ENCODE measurements at places on chromosomes 11 and 22. TPM values are rescaled to one million over a fixed set of nuclear protein-coding genes. Genes with fewer than 3 reads are reported as not detected.

GRCh38 chr22:48659404-48659996 lies 1168.2 kb downstream of the BRD1 start:
- H3K27me3 ChIP-seq: no peaks in the 10 kb centered on the region
- no peak for DNase-seq
- H3K4me1 ChIP-seq: no peaks in the 10 kb centered on the region
- no peak overlapping the region for H3K27ac ChIP-seq

GRCh38 chr11:31106326-31106725 lies 263.2 kb downstream of the DCDC1 start:
- no peaks in the 10 kb centered on the region for H3K36me3 ChIP-seq
- no peaks in the 10 kb centered on the region for H3K4me1 ChIP-seq
- no peak overlapping the region for H3K4me3 ChIP-seq
- no peak overlapping the region for H3K27ac ChIP-seq

GRCh38 chr11:111691176-111691575 lies 75.0 kb downstream of the PPP2R1B start:
- H3K27me3 ChIP-seq: no peaks in the 10 kb centered on the region
- no peaks in the 10 kb centered on the region for H3K4me1 ChIP-seq
- no peak overlapping the region for H3K27ac ChIP-seq
- H3K36me3 ChIP-seq: no peaks in the 10 kb centered on the region
- H3K4me3 ChIP-seq: no peak overlapping the region

DNA sequence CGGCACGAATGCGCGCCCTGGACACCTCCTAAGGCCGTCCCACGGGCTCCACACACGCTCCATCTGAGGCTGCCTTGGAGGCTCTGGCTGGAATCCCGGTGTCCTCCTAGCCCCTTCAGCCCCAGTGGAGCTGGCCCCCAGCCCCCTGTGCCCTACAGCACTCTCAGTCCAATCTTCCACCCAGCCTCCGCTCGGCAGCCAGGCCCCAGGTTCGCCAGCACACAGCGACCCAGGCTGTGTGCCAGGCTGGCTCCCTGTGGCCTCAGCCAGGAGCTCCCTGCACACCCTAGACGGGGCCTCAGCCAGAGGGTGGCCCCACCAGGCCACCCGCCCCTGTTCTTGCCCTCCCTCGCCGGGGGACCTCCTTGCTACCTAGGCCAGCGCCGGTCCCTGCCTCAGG lies 18.6 kb downstream of the MOB2 start:
- no peaks in the 10 kb centered on the region for H3K27me3 ChIP-seq
- no peaks in the 10 kb centered on the region for H3K36me3 ChIP-seq
- DNase-seq: no peak
- H3K4me3 ChIP-seq: no peak overlapping the region
- no peaks in the 10 kb centered on the region for H3K4me1 ChIP-seq

DNA sequence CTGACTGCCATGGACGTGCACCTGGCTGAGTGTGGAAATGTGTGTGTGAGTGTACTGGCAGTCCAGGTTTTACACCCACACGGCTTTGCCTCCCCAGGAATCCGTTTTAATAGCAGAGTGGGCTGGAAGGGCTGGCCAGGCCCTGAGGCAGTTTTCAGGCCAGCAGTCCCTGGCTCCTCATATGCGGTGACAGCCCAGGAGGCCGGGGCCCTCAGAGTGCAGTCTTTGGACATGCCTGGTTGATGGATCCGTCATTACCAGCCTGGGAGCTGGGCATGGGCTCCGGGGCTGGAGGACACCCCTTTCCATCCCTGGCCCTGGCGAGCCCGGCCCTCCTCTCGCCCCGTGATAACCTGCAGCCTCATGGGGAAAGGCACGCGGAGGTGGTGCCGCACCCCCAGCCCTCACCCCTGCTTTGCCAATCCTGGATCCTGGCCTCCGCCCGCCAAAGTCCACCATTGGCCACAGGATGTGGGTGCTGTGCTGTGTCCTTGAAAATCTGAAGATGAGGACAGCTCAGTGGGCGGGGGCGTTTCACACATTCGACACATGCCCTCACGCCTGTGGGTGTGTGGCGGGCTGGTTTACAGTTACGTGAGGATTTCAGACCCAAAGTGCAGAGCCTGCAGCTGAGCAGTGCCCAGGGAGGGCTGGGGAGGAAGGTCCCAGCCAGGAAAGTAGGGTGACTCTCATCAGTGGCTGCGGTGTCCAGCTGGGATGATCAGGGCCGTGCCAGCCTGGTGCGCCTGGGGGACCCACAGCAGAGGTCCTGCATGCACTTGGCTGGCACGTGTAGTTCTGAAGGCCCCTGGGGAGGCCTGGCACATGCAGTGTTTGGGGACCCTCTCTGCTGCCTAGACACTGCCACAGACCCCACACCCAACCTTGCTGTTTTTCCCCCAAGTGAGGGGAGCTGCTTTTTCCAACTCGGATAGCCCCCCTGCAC lies 55.1 kb downstream of the RTN4R start:
- no peak for DNase-seq
- no peaks in the 10 kb centered on the region for H3K27me3 ChIP-seq
- H3K36me3 ChIP-seq: no peaks in the 10 kb centered on the region
- H3K4me3 ChIP-seq: no peak overlapping the region
- peaks cover 14% of the 10 kb centered on the region for H3K4me1 ChIP-seq

DNA sequence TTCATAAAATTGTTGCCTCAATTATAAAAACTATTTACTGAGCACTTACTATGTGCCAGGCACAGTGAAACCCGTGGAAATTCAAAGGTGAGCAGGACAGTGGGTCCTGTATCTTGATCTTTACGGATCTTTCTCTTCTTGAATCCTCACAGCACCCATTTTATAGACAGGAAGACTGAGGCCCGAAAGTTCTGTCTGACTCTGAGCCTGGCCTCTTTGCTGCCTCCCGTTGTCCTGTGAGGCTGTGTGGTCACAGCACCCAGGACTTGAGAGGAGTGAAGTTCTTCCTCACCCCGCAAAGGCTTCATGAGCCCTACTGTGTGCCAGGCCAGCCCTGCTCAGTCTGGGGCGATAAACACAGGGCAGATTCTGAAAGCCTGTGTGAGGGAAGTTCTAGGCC lies 13.4 kb upstream of the MN1 start:
- no peak for DNase-seq
- no peak overlapping the region for H3K27ac ChIP-seq

GRCh38 chr11:15770798-15771414 lies 585.4 kb downstream of the SOX6 start:
- no peak overlapping the region for H3K27ac ChIP-seq
- H3K27me3 ChIP-seq: no peaks in the 10 kb centered on the region
- no peaks in the 10 kb centered on the region for H3K4me1 ChIP-seq
- no peak for DNase-seq
- H3K36me3 ChIP-seq: no peaks in the 10 kb centered on the region

Gene MS4A6A
- total RNA-seq: 35.8 TPM

Gene SEZ6L
- 0.26 TPM for total RNA-seq

DNA sequence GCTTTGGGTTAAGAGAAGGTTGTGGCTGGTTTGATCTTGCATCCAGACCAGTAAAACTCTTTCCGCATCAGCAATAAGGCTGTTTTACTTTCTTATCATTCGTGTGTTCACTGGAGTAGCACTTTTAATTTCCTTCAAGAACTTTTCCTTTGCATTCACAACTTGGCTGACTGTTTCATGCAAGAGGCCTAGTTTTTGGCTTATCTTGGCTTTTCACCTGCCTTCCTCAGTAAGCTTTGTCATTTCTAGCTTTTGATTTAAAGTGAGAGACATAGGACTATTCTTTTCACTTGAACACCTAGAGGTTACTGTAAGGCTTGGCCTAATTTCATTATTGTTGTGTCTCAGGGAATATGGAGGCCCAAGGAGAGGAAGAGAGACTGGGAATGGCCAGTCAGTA lies 144.5 kb downstream of the UVRAG start:
- no peak for DNase-seq
- H3K36me3 ChIP-seq: no peaks in the 10 kb centered on the region
- H3K4me1 ChIP-seq: no peaks in the 10 kb centered on the region
- H3K27me3 ChIP-seq: no peaks in the 10 kb centered on the region
- no peak overlapping the region for H3K4me3 ChIP-seq

Gene MS4A14
- not detected for total RNA-seq

GRCh38 chr22:45602824-45603595 lies 68.6 kb upstream of the ATXN10 start:
- no peak overlapping the region for H3K27ac ChIP-seq
- H3K27me3 ChIP-seq: no peaks in the 10 kb centered on the region
- H3K4me1 ChIP-seq: no peaks in the 10 kb centered on the region
- DNase-seq: no peak

- H3K27ac ChIP-seq: no peak overlapping the region
- no peaks in the 10 kb centered on the region for H3K36me3 ChIP-seq
- H3K4me3 ChIP-seq: no peak overlapping the region
- H3K27me3 ChIP-seq: peaks cover 5% of the 10 kb centered on the region
Observed at GRCh38 chr11:77038825-77039326, 4.7 kb downstream of the B3GNT6 start.

- H3K4me1 ChIP-seq: no peaks in the 10 kb centered on the region
- no peak overlapping the region for H3K4me3 ChIP-seq
- H3K36me3 ChIP-seq: no peaks in the 10 kb centered on the region
Observed at GRCh38 chr11:82225930-82226329, 507.7 kb downstream of the FAM181B start.

- H3K36me3 ChIP-seq: no peaks in the 10 kb centered on the region
- DNase-seq: no peak
- H3K27ac ChIP-seq: no peak overlapping the region
- H3K27me3 ChIP-seq: no peaks in the 10 kb centered on the region
- no peaks in the 10 kb centered on the region for H3K4me1 ChIP-seq
Observed at GRCh38 chr11:71977090-71977489, 21.6 kb upstream of the IL18BP start.

GRCh38 chr11:62153087-62153395 lies 29.2 kb downstream of the INCENP start:
- H3K4me3 ChIP-seq: no peak overlapping the region
- no peaks in the 10 kb centered on the region for H3K4me1 ChIP-seq
- DNase-seq: no peak
- H3K36me3 ChIP-seq: no peaks in the 10 kb centered on the region

DNA sequence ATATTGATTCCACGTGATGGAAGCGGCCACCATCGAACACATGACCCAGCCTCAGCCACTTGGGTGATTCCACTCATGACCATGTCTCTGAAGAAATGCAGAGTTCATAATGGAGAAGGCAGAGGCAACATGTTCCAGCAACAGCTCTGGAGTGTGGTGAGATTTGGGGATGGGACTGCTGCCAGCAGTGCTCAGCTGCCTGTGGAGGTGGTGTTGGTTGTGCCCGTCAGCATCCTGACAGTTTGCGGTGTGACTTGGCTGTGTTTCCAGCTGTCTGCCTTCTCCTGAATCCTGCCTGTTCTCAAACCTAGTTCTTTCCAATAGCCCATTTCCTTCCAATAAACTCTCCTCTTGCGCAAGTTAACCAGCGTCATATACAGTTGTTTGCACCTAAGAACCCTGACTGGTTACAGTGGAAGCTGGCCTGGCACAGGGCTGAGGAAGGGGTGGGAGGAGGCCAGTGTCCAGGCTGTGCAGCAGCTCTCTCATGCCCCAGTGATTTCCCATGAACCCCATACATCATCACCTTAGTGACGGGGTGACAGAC lies 22.0 kb upstream of the OR8B8 start:
- H3K36me3 ChIP-seq: no peaks in the 10 kb centered on the region
- no peaks in the 10 kb centered on the region for H3K4me1 ChIP-seq
- no peak overlapping the region for H3K27ac ChIP-seq

Gene PLAAT5
- total RNA-seq: 4.2 TPM

Gene PTPRCAP
- 1.3 TPM for total RNA-seq

DNA sequence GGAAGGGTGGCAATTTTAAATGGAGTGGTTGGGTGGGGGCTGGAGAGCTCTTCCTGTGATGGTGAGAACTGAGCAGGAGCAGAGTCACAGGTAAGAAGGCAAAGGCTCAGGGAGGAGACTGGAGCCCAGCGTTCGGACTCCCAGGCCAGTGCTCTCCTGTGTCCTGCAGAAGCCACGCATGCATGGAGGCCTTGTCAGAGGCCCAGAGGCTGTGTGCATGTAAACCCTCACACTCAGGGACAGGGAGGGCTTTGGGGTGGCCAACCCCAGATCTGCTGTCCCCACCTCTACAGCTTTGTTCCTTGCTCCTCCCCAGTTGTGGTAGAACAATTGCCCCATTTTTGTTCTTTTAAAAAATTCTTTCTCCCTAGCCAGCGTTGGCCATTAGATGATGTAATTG lies 130.4 kb upstream of the PARVA start:
- H3K27me3 ChIP-seq: no peaks in the 10 kb centered on the region
- no peak for DNase-seq
- no peak overlapping the region for H3K4me3 ChIP-seq
- no peak overlapping the region for H3K27ac ChIP-seq

DNA sequence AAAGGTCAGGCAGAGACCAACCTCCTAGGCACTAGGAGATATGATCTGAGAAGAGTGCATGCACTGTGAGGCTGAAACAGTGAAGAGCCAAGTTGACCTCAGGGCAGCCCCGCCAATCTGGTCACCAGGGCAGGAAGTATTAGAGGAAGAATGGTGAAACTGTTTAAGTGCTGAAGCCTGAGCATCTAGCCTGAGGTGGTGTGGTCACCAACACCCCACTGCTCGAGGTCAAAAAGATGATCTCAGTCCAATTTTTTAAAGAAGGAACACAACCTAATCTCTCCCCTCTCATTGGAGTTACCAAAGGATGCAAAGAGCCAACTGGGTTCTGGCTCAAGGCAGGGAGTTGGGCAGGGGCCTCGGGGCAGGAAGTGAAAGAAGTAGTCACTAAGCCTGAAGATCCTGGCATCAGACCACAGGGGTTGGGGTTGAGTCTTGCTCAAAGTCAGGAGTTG lies 4.0 kb downstream of the APBB1 start:
- H3K27me3 ChIP-seq: no peaks in the 10 kb centered on the region
- H3K36me3 ChIP-seq: no peaks in the 10 kb centered on the region

GRCh38 chr11:108135845-108136544 lies 14.6 kb downstream of the ACAT1 start:
- H3K4me1 ChIP-seq: no peaks in the 10 kb centered on the region
- H3K27ac ChIP-seq: no peak overlapping the region
- no peak overlapping the region for H3K4me3 ChIP-seq
- DNase-seq: no peak
- no peaks in the 10 kb centered on the region for H3K36me3 ChIP-seq

- no peaks in the 10 kb centered on the region for H3K36me3 ChIP-seq
- H3K27me3 ChIP-seq: no peaks in the 10 kb centered on the region
- no peaks in the 10 kb centered on the region for H3K4me1 ChIP-seq
- H3K27ac ChIP-seq: no peak overlapping the region
- no peak for DNase-seq
- H3K4me3 ChIP-seq: no peak overlapping the region
Observed at GRCh38 chr11:120302001-120302805, 22.9 kb upstream of the TLCD5 start.

DNA sequence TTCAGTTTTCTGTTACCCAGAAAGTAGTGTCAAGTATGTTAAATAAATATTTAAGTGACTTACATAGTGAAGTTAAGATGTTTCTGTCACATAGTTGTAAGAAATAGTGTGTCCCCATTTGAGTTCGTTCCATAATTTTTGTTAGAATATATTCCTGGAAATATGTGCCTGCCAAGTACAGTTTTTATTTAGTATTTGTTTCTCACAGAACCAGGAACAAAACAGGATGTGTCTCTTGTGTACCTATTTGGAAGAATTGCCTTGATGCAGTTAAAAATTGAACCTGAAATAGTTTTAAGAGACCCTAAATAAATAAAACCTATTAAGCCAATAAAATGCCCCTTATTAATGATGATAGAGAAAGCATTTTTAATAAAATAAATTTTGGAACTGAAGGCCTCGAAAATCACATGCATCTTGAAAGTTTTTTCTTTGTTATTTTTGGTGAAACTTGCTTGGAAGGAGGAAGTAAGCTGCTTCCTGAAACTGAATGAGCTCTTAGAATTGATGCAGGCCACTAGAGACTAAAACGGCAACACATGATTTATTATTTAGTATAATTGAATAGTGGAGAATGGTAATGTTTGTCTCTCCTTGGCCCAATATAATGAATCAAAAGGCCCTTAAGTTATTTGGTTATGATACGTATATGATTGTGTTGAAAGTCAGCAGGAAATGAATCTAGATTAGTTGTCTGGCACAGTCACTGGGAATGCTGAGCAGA lies 55.9 kb downstream of the SWAP70 start:
- H3K27ac ChIP-seq: peak overlapping the region; percentile 48
- H3K27me3 ChIP-seq: no peaks in the 10 kb centered on the region
- peaks cover 6% of the 10 kb centered on the region for H3K4me1 ChIP-seq
- H3K4me3 ChIP-seq: no peak overlapping the region
- H3K36me3 ChIP-seq: no peaks in the 10 kb centered on the region
- DNase-seq: no peak
